NCI-H748 treated with DMSO at 0.1 percent for 48 hours (cell line): ENCODE measurements at places on chromosomes 7 and 10.

GRCh38 chr10:85671530-85671929, 695.1 kb downstream of the GRID1 start:
- DNase-seq: no peak

DNA sequence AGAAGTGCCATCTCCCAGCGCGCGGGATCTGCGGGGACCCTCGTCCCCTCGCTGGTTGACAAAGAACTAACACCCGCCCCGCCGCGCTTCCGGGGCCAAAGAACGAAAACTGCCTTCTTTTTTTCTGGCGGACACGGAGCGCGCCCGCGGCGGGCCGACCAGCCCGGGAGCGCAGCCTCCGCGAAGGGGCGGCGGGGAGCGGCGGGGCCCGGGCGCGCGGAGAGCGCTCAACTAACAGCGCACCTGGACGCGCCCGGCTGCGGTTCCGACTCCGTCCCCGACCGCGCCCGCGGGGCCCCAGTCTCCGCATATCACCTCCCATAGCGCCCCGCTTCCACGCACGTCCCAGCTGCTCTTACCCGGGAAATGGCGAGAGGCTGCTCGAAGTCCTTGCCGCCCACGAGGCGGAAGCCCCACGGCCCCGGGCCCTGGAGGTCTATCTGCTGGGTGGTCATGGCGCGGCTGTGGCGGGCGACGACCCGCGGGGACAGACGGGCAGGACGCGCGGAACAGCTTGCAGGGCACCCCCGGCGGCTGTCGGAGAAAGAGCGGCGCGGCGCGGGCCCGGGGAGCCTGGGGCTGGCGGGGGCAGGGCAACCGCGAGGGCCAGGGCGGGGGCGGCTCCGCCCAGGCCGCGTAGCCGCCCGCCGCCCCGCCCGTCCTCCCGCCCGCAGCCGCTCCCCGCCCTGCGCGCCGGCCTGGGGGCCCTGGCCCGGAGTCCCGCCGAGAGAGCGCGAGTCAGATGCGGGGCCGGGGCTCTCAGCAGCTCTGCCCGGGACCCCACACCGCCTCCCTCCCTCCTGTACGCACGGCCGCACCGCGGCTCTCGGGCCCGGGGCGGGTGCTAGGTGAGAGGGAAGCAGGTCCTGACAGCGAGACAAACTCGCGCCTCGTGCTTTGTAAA, at the start of gene PDLIM1:
TSS of gene PDLIM1 (minus strand) at position 543 of the 904 bp plus-strand sequence. CDS start at position 455, 88 bp downstream.
- no peak for DNase-seq

DNA sequence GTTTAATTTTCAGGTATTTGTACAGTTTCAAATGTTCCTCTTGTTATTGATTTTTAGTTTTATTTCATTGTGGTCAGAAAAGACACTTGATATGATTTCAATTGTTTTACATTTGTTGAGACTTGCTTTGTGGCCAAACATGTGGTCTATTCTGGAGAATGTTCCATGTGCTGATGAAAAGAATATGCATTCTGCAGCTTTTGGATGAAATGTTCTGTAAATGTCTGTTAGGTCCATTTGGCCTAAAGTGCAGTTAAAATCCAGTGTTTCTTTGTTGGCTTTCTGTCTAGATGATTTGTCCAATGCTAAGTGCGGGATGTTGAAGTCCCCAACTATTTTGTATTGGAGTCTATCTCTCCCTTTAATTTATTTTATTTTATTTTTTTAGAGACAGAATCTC, 70.5 kb downstream of the ZNF503 start:
- no peak for DNase-seq

DNA sequence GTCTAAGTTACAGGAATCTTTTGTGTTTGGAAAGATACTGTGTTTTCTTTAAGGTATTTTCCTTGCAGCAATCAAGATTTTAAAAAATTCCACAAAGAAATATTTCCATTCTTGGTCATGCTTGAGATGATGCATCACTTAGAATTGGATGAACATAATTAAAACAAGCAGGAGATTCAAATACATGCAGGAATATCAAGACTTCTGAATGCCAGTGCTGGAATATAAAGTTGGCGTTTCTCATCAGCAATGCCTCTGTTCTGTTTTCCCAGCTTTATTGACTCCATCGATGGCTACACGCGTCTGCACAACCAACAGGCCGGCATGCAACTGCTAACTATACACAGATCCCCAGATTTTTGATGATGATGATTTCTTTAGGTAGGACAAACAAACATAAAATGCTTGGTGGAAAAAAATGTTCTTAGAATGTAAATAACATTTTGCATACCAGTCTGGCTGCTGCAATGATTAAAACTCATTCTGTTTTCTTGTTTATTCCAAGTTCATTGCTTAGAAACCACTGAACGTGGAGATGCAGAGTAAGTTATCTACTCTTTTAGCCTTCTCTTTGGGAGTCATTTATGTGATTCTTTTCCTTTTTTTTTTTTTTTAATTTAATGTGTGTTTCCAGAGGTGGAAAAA, 91.3 kb upstream of the FAM171A1 start:
- DNase-seq: no peak

- DNase-seq: no peak
Measured at GRCh38 chr10:29648114-29648982, 13.6 kb upstream of the SVIL start.

DNA sequence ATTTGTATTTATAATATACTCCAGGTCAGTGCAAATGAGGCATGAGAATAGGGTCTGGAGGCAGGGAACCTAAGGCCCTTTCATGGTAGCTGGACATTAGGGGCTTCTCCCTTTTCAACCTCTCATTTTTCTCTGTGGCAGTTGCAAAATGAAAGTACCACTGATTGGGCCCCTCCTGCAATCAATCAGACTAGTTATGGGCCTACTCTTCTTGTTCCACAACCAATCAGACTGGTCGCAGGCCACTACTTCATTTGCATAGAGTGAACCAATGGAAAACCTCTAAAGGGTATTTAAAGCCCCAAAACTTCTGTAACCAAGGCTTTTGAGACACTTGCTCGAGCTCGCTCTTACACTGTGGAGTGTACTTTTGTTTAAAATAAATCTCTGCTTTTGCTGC, 10.0 kb upstream of the PRPS1L1 start:
- no peak for DNase-seq

GRCh38 chr7:157520249-157520648, 183.4 kb downstream of the DNAJB6 start:
- no peak for DNase-seq

- no peak for DNase-seq
Measured at GRCh38 chr10:19920075-19920726, 104.0 kb downstream of the PLXDC2 start.

DNA sequence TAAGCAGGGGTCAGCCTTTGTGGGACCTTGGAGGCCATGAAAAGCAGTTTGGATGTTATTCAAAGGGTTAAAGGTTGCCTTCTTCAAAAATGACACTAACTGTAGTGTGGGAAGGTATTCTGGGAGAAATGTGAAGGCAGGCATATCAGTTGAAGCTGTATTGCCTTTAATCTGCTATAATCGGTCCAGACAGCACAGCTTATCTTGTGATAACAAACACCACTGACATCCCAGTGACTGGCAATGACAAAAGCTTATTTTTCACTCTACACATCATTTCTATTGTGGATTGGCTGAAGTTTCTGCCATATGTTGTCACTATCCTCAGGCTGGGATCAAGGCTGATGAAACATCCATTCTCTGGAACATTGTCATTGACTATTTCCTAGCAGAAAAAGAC, 1149.2 kb downstream of the GRM8 start:
- no peak for DNase-seq

DNA sequence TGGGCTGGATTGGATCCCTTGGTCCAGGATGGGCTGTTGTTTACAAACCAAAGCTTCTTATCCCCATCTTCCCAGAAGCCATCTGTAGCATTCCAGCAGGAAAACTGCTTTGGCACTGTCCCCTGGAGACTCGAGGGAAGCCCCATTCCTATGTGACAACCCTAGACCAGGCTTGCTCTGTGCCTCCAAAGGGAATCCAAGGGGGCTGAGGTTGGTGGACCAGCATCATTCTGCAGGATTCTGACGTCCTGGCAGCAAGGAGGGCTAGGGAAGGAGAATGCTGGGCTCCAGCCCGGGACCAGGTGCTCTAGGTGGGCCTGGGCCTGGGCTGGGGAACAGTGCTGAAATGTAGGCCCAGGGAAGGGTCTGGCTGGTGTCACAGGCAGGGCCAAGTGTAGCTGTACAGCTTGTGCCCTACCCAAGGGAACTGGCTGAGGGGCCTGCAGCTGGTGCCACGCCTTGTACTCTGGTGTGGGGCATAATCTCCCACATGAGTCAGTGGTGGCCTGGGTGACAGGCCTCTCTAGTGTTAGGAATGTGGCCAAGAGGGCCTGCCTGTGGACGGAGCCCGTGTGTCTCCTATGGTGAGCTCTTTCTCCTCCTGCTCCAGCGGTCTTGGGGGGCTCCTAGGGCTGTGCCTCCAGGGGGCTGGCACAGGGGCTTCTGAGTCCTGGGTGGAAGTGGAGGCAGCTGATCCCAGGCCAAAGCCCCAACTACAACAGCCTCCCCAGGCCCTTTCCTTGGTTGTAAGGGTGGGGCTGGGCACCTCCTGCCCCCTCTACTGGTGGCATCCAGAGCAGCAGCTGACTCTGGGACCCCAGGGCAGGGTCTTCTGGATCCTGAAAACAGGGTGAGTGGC, 25.2 kb downstream of the TRIM8 start:
- DNase-seq: no peak

DNA sequence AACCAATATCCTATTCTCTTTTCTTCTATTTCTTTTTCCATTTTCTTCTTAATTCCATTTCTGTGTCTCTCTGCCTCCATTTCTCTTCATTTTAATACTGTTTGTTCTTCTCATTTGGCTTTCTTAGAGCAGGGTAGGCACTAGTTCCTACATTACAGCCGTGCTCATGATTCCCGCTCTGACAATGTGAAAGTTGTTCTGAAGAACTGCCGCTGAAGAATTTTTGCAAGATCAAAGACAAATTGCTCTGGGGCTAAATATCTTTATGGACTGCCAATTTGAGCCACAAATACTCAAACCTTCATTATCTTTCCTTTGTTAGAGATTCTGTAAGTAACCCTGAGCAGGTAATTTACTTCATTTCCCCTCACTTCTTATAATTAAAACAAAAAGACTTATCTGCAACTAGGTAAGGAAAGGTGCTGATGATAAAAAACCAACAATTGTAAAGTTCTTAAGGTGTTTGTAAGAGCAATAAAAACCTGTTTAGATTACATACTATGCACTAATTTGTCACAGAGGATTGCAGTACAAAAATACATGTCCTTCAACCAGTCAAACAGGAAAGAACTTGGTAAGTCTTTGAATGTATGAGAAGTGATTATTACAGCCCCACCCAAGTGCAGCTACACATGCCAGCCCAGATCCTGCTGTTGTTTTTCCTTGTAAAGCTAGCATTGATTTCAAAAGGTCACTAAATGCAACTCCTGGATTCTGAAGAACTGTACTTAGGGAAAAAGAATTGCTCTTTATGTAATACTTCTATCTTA, 127.5 kb downstream of the COL28A1 start:
- DNase-seq: no peak

DNA sequence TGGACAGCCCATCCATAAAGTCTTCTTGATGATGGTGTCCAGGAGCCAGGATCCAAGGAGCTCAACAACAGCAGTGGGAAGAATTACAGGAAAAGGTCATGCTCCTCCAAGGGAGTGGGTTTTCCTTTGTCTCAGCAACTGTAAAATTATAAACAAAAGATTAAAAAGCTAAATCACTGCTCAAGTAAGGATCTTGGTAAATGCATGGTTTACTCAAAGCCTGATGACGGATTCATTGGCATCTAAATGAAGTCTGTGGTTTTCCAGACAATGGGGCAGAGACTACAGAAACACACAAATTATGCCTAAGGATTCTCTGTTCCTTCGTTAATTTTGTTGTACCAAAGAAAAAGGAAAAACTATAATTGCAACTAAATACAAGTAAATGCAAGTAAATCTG, 36.4 kb upstream of the DLX6 start:
- no peak for DNase-seq

GRCh38 chr7:130150587-130150986, 54.6 kb downstream of the TMEM209 start:
- no peak for DNase-seq

GRCh38 chr7:531777-532176, 12.1 kb upstream of the PDGFA start:
- DNase-seq: no peak

GRCh38 chr10:112985690-112986543, 35.9 kb downstream of the TCF7L2 start:
- no peak for DNase-seq

GRCh38 chr7:1666823-1667565, 3.1 kb upstream of the ELFN1 start:
- no peak for DNase-seq

- no peak for DNase-seq
Measured at GRCh38 chr10:32061440-32061839, 5.2 kb upstream of the KIF5B start.

DNA sequence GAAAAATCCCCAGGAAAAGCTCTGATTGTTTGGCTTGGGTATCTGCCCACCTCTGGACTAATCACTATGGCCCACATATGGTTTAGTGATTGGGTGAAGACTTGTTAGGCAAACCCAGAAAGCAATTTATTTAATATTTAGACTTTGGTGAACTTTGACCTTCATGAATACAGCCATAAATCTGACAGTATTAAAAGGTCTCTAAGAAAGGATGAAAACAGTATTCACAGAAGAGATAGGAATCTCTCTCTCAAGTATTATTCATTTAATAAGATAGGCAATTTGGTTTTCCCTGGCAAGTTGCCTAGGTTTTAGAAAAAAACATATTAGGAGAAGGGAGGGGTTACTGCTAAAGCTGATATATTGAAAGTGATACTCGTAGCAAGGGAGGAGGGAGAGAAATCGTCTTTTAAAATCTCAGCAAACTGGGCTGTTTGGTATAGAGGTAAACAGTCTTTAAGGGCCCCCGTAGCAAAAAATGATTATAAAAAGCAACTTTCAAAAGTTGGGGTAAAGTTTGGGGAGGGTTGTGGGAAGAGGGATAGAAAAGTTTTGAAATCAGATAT, 57.1 kb downstream of the LSMEM1 start:
- no peak for DNase-seq

DNA sequence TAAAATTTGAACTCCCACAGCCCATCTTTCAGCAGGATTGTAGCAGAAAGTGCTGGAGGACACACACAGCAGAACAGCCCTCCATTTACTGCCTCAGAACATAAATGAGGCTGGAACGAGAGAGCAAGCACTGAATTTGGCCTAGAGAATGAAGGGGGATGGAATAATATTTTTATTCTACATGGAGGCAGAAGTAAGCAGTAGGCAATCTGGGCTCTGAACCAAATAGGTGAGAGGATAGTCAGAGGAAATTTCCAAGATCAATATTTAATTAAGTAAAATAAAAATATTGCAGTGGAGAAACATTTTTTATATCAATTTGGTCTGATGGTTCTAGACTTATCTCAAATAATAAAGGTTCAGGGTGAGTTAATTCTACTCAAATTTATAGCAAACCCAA, 29.2 kb upstream of the TSPAN13 start:
- no peak for DNase-seq

- no peak for DNase-seq
Measured at GRCh38 chr7:87499494-87499893, 24.0 kb upstream of the ABCB4 start.

DNA sequence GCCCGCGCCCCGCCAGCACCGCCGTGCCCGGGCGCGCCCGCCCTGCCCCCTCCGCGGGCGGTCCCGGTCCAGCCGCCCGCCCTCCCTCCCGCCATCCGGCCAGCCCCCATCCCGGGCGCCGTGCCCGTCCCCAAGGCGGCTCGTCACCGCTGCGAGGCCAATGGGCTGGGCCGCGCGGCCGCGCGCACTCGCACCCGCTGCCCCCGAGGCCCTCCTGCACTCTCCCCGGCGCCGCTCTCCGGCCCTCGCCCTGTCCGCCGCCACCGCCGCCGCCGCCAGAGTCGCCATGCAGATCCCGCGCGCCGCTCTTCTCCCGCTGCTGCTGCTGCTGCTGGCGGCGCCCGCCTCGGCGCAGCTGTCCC, at the start of gene HTRA1:
TSS of gene HTRA1 (plus strand) at position 187 of the 362 bp plus-strand sequence. CDS start at position 287, 100 bp downstream.
- no peak for DNase-seq

- no peak for DNase-seq
Measured at GRCh38 chr7:121744319-121744718, 128.6 kb upstream of the PTPRZ1 start.
